Activated CD4-positive, CD25-positive, alpha-beta regulatory T cell (primary cell): ENCODE measurements at places on chromosomes 7 and 10.

GRCh38 chr10:78933828-78934531, 134.8 kb upstream of the ZMIZ1 start:
- no peak for DNase-seq

DNA sequence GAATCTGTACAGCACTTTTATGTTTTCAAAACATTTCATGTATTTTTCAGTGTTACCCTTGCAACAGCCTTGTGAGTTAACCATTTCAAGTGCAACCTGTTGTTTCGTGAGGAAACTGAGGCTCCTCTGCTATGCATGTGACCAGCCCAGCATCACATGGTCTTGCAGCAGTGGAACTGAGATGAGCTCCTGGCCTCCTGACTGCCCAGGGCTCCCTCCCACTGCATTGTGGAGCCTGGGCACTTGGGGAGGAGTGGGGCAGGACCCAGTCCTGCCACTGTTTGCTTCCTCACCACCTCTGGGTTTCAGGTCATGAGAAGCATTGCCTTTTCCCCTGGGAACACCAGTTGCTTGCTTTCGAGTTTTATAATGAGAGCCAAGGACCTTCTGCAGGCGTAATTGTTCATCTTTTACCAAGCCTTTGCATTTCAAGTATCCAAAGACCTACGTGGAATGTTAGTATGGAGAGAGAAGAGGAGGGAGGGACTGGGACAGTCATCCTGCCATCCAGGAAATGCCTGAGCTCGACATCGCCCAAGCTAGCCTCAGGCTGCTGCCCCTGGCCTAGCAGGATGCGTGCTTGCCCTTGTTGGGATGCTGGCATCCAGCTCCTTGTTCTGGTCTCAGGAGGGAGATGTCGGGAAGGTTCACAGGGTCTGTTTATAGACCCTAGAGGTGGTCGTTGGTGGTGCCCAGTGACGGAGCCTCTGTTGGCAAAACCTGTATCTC, 32.3 kb upstream of the BHLHA15 start:
- DNase-seq = no peak

DNA sequence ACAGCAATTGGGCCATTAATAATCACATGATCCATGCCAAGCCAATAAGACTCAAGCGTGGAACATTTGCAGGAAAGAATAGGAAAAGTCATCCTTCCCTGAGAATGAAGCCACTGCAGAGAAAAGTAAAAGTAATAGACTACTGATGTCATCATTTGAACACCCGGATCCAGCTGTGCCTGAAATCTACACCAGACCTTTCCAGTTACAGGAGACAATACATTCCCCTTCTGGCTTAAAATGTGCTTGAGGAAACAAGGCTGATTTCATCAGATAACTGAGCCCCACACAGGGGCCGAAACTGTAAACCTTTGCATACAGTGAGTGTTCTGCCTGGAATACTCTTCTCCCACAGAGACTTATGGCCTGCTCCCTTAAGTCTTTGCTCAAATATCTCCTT, 232.8 kb downstream of the KCNMA1 start:
- no peak for DNase-seq

DNA sequence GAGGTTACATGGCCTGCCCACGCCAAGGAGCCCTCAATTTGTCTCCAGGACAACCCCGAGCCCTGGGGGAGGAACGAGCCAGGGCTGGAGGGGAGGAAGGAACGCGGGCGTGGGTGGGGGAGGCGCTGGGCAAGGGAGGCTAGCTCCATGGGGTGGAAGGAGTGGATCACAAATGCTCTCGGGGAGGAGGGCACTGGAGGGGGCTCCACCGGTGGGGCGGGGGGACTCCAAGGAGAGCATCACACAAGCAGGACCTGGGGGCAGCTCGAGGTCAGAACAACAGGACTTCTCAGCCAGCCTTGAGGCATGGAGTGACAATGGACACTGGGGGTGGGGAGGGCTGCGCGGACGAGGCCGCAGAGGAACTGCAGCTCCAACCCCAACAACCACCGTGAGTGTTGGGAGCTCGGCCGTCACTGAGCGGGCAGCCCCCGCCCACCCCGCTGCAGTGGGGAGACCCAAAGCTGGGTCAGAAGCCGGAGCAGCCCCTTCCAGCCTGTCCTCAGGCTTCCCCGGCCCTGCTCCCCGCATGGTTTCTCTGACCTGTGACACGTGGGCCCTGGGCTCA, 41.1 kb downstream of the STK32C start:
- no peak for DNase-seq

DNA sequence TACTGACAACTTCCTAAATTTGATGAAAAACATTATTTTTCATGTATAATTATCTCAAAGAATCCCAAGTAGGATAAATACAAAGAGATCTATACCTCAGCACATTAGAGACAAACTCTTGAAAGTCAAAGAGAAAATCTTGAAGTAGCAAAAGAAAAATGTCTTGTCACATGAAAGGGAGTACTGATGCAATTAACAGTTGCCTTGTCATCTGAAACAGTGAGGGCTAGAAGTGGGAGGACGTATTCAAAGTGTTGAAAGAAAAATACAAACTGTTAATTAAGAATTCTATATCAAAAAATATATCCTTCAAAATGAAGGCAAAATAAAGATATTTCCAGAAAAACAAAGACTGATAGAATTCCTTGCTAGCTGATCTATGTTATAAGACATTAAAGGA, 35.5 kb upstream of the ARHGAP22 start:
- no peak for DNase-seq

GRCh38 chr7:2965301-2965700, 78.4 kb downstream of the CARD11 start:
- DNase-seq = no peak

- no peak for DNase-seq
These were observed 17.3 kb upstream of the NRBF2 start for GRCh38 chr10:63115732-63116383.

- DNase-seq = no peak
These were observed 828.6 kb upstream of the GHITM start for GRCh38 chr10:83310688-83311087.

DNA sequence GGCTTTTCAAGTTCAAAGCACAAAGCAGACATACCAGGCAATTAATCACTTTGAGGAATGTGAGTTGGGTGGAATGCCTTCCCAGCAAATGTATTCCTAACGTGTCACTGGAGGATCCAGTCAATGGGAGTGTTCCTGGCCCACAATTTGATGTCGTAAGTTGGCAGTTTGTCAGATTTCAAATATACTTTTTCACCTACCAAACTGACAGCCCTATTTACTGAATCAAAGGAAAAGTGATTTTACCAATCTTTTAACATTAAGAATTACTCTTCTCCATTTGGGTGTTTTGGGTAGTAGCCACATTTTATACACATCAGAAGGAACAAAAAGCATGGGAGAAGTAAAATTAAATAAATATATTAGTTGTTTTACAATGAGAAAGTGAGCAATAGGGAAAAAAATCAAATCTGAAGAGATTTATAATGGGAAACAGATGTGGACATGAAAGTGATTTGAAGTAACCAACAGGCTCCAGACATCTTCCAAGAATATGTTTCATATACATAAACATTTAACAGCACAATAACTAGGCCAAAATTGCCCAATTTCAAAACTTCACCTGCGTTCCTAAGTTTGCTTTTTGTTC, 222.9 kb downstream of the MTERF1 start:
- no peak for DNase-seq

- no peak for DNase-seq
These were observed 458.5 kb downstream of the GPAM start for GRCh38 chr10:111725050-111725449.

DNA sequence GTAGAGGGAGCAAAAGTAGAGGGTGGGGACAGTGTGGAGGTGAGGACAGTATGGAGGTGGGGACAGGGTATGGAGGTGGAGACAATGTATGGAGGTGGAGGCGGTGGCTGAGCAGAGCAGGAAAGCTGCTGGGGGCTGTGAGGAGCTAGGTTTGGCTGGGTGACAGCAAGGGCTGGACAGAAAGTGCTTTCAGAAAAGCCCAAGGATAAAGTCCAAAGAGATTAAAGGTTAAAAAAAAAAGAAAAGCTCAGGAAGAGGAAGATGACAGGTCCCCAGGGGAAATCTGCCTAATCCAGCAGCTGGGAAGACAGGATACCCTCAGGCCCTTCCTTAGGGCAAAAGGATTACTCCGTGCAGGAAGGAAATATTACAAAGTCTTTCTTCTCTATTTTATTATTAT, 32.1 kb upstream of the PFKFB3 start:
- no peak for DNase-seq

DNA sequence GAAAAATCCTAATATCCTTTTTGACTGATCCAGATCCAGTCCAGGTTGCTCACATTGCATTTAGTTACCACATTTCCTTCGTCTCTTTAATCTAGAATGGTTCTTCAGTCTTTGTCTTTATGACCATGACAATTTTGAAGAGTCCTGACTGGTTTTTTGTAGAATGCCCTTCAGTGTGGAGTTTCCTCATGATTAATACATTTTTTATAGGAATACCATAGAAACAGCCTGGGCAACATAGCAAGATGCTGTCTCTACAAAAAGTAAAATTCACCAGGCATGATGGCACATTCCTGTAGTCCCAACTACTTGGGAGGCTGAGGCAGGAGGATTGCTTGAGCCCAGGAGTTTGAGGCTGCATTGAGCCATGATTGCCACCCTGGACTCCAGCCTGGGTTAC, 285.0 kb upstream of the KAT6B start:
- no peak for DNase-seq

- DNase-seq = no peak
These were observed 26.4 kb downstream of the GRK5 start for GRCh38 chr10:119233821-119234220.

GRCh38 chr7:110835218-110835617, 255.7 kb upstream of the LRRN3 start:
- DNase-seq = no peak

GRCh38 chr10:24350070-24350921, 141.4 kb downstream of the KIAA1217 start:
- no peak for DNase-seq

- no peak for DNase-seq
These were observed 266.6 kb downstream of the DNAJB9 start for GRCh38 chr7:108836256-108836655.

GRCh38 chr7:141012696-141013344, 1.9 kb downstream of the MRPS33 start:
- no peak for DNase-seq

DNA sequence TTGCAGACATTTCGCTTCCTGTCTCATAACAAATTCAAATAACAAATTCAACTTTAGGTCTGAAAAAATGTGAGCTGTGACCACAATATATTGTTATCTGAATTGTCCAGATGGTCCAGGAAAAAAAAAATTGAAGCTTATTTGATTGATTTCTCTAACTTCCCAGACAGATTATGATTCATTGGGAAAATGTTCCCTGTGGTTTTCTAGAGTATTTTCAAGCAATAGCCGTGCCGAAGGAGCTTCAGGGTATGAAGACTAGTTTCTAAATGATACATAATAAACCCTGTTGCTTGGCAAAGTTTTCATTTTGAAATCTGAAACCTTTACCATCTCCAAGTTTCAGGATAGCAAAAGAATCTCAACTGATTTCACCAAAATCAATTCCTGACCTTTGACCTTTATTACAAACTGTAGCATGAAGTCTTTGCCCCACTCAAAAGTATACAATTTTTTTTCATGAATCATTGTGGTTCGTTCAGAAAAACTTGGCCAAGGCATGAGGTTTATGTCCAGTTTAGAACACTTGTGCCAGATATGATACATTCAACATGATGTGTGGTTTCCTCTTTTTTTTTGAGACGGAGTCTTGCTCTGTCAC, 109.9 kb downstream of the JCAD start:
- no peak for DNase-seq

- DNase-seq = no peak
These were observed 162.0 kb downstream of the TEX36 start for GRCh38 chr10:125520968-125521367.

- no peak for DNase-seq
These were observed 172.7 kb downstream of the DGKI start for GRCh38 chr7:137674048-137674447.

DNA sequence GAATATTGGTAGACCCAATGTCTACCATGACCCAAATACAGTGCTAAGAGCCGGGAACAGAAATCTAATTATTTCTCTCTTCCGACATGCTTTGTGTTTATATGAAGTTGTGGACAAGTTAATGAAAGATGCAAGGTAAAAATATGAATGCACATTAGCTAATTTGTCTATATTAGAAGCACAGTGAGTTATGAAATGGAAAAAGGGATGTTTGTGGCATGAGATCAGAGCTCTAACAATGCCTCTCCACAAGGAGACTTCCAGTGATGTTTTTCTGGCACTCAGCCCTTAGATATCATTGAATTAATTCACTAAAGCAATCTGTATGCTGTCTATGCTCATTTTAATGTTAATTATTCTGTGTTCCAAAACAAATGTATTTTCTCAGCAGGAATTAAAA, 897.2 kb downstream of the CNTNAP2 start:
- no peak for DNase-seq

DNA sequence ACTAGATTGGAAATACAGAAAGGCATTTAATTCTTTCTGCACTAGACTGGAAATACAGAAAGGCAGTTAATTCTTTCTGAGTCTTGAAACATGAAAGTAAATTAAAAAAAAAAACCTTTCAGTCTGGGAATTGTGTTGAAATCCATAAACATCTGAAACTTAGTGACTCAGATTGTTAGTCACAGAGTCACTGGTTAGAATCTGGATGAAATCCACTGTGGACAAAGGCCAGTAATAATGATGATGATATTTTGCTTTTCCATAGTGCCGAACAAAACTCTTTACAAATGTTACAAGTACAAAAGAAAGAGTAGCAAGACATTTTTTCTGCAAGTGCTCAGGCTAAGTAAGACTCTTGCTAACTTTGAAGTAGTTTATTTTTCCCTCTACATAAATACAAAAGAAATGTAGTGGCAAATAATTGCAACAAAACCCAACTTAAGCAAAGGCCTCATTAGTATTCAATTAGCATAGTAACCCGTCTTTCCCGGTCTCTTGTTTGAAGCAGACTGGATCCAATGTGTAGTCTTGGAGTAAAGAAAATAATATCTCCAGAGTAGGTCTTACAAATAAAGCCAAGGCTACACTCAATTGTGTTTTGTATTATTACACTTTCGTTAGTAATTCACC, 5.8 kb upstream of the PRTFDC1 start:
- DNase-seq = no peak

- no peak for DNase-seq
These were observed 252.9 kb downstream of the MAD1L1 start for GRCh38 chr7:1979591-1980560.

GRCh38 chr7:99127636-99128035, 16.3 kb downstream of the SMURF1 start:
- no peak for DNase-seq

- DNase-seq = no peak
These were observed 200.6 kb downstream of the TWIST1 start for GRCh38 chr7:18916826-18917225.
